ENCODE measurements at places on chromosomes 6 and 20.

DNA sequence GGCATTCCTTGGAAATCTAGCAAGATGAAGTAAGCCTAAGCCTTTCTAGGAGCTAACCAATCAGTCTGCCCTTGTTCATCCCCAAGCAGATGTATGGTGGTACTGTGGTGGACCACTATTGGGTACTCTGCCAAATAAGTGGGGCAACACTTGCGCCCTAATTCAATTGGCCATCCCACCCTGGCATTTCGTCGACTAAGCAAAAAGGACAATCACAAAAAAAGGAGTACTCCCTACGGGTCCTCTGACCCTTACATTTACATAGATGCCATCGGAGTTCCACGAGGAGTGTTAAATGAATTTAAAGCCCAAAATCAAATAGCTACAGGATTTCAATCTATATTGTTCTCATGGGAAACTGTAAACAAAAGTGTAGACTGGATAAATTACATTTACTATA is 19.5 kb downstream of the CHD6 start:
- no peak for DNase-seq

- DNase-seq = no peak
Observed at GRCh38 chr6:158059108-158059507, 77.4 kb downstream of the SYNJ2 start.

GRCh38 chr6:107805504-107805903 is 18.6 kb downstream of the SCML4 start:
- no peak for DNase-seq

DNA sequence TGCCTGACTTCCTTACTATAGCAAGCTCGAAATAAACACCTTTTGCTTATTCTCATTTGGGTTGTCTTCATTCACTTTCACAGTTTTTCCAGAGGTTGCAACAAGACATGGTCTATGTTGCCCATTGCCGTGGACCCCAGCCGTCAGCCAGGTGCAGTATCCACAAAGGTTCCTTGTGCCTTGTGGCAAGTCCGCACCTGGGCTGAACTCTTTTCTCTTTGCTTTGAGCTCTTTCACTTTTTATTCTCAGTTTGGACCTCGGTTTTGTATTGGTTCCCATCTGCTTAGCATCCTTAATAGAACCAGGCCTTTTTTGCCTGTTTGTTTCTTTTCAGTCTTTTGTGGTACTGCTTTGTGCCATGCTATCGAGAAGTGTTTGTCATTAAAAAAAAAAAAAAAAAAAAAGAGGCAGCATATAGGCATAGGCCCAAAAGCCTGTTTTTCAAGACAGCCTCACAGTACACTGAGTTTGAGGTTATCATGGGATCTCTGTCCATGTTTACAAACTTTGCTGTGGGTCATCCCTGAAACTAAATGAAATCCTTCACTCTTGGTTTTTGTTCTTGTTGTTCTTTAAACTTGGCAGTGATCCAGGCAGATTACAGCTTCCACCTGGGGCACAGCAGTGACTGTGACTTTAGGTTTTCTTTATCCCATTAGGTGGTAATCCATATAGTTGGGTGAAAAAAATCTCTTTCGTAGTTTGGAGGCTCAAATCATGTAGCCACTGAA is 33.3 kb downstream of the GSTA3 start:
- DNase-seq = peak; percentile 7
